ENCODE measurements at places on chromosomes 3 and 15.

GRCh38 chr3:151226088-151226563 is 23.1 kb upstream of the GPR171 start:
- no peak for DNase-seq

GRCh38 chr15:48289628-48290027 is 41.6 kb upstream of the DUT start:
- DNase-seq = no peak

GRCh38 chr3:52314489-52314888 is 1.6 kb upstream of the DNAH1 start:
- DNase-seq = no peak

DNA sequence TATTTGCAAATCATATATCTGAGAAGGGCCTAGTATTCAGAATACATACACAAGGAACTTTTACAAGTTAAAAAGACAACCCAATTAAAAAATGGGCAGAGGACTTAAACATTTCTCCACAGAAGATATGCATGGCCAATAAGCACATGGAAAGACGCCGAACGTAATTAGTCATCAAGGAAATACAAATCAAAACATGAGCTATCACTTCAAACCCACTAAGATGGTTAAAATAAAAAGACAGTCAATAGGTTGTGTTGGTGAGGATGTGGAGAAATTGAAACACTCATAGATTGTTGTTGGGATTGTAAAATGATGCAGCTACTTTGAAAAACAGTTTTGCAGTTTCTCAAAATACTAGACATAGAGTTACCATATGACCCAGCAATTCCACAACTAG is 61.2 kb upstream of the NEO1 start:
- DNase-seq = no peak

GRCh38 chr15:85495544-85495943 is 115.1 kb downstream of the AKAP13 start:
- DNase-seq = no peak

DNA sequence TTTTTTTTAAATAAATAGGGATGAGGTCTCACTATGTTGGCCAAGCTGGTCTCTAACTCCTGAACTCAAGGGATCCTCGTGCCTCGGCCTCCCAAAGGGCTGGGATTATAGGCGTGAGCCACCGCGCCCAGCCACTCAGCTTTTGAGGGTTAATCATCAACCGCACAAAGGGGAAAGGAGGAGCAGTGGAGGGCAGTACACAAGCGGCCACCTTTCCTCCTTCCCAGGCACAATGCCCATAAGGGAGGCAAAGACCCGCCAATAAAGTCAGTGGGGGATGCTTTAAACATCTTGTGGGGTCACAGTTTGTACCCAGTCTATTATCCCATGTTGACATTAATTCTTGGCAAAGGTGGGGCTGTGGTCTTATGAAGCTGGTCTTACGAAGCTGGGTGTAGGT is 32.4 kb downstream of the EHD4 start:
- DNase-seq = no peak

DNA sequence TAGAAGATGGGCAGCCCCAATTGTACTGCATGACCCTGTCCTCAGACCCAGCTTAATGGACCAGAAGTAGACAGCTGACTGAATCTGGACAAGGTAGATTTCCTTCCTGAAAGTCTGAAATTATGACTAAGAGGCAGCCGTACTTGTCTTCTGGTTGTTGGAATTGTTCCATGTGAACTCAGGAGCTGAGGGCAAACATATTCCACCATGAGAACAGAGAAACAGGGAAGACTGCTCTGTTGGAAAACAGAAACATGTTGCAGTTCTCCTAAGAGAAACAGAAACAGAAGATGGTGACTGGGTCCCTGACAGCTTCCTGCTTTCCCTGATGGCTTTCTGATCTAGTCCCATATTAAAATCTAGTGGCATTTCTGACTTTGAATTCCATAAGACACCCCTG is 24.1 kb downstream of the POPDC2 start:
- no peak for DNase-seq

DNA sequence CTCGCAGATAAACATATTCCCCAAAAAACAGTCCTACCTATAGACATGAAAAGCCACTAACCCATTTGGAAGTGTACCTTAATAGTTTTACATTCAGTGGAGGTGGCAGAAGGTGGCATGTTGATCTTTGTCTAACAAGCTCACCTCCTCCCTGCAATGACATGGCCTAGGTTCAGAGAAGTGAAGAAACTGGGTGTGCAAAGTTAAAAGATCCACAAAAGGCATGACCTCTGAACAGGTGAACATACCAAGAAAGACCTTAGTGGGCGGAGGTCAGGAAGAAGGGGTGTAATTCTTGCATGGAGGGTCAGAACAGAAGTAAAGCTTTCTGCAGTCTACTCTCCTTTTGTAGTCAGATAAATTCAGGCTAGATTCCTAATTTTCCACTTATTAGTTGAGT is 822 bp downstream of the MRPL3 start:
- peak; percentile 22 for DNase-seq

- DNase-seq = no peak
These were observed 23.9 kb upstream of the CTNNB1 start for GRCh38 chr3:41175365-41175764.

- no peak for DNase-seq
These were observed 154.4 kb downstream of the EBLN2 start for GRCh38 chr3:73215901-73216300.

- DNase-seq = no peak
These were observed 56.3 kb downstream of the TP63 start for GRCh38 chr3:189687475-189687874.

DNA sequence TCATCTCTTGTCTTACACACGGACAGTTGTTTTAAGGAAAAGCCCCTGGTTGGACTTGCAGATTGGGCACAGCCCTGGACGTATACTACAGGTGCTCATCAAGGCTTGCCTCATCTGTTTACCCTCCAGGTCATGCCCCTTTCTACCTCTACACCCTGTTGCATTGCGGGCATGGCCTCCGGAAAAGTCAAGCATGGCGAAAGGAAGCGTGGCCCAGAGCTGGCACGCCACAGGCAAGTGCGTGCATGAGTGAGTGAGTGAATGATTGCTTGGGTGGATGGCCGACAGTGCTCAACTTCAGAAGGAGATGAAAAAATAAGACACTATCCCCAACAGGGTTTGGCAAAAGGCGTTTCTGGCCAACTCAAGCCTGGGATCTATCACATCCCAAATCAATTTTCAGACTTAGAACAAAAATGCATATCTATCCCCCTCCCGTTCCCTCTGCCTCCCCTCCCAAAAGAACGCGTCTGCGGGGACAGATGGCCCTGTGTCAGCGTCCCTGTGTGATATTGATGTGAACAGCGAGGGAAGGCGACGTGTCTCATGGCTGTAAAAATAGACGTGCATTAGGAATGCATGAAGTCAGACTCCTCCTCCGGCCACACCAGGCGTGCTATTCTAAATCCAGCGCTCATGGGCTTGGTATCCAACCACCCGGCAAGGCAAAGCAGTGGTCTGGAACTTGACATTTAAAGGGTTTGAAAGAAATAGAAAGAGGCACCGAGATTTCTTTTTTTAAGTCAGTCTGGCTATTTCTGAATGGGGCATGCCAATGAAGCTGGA is 96.0 kb downstream of the RPLP1 start:
- no peak for DNase-seq

- no peak for DNase-seq
These were observed 119.4 kb downstream of the IGF1R start for GRCh38 chr15:98767692-98768091.

DNA sequence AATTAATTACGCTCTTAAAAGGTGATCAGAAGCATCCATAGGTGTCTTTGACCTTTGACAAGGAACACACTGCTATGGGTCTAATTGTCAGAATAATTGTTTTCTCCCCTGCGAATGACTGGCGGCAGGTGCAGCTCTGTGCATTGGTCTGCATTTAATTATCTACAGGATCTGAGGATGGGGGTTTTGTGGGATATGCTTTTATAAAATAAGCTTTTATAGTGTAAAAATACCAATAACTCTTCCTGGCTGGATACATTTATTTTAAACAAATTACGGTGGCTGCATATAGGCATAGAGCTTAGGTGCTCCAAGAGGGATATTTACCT is 201.6 kb upstream of the RGMA start:
- DNase-seq = no peak

DNA sequence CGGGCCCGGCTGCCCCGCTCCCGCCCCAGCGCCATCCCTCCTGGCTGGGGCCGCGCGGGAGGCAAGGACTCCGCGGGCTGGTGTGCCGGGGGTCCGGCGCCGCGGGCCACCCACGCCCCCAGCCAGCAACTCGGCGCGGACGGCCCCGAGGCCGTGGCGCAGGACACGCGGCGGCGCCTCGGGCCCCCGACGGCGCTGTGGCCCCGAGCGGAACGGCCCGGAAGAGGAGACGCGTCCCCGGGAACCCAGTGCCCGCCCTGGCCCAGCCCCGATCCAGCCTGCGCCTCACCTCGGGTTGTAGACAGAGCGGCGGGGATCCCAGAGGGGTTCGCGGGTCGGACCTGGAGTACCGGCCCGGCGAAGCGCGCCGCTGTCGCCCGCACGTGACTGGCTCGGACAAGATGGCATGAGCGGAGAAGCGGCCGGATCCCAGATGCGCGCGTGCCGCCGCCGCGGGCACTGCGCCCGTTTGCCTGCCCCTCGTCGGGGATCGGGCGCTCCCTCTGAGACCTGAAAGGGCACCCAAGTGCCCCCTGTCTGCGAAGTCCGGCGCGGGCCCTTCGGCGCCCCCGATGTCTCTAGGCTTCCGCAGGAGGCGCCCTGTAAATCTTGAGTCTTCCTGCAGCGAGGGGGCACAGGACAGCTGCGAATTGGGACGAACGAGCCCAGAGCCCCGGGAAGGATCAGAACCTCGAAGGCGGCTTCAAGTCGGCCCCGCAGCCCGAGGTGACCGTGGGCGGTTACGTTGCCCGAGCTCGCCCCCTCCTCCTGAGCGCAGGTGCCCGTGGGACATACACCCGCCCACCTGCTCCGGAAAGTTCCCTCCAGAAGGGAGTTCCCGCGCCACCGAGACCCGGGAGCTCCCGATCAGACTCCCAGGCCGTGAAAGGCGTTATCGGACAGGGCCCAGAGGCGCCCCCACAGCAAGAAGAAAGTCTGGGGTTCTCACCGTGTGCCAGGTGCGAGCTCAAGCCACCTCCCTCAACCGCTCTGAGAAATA is 598 bp upstream of the SFMBT1 start:
- peak; percentile 75 for DNase-seq

GRCh38 chr15:96340348-96340597 is 9.8 kb downstream of the NR2F2 start:
- no peak for DNase-seq

All from GM13976 (cell line).